ENCODE measurements at places on chromosomes 16 and 17. TPM values are rescaled to one million over a fixed set of nuclear protein-coding genes. Genes with fewer than 3 reads are reported as not detected.

Gene ASB16
- total RNA-seq = not detected

Gene VAMP2
- 23.6 TPM for total RNA-seq

Gene HS3ST4
- 7.7 TPM for total RNA-seq

Gene GRAPL
- 1.2 TPM for total RNA-seq

Gene BAIAP3
- 11.4 TPM for total RNA-seq

Gene PTX4
- not detected for total RNA-seq

Gene ABCC6
- total RNA-seq = 0.41 TPM

Gene MPP2
- 13.9 TPM for total RNA-seq

Gene PAFAH1B1
- total RNA-seq = 281 TPM

Gene CACNG1
- under 0.01 TPM for total RNA-seq

Gene KRTAP16-1
- not detected for total RNA-seq

Gene TIMP2
- total RNA-seq = 33.8 TPM

Gene NPIPA8
- total RNA-seq = 4.9 TPM

Gene FOXJ1
- 0.82 TPM for total RNA-seq

Gene RND2
- 4.5 TPM for total RNA-seq

Gene CDH11
- 313 TPM for total RNA-seq

Gene GAS2L2
- total RNA-seq = under 0.01 TPM

Gene MYH13
- not detected for total RNA-seq

Gene HS3ST3B1
- total RNA-seq = 1.6 TPM

Gene PERCC1
- not detected for total RNA-seq

Measured in frontal cortex (tissue), 4 donors.